Activated naive CD8-positive, alpha-beta T cell treated with anti-CD3 and anti-CD28 coated beads, Interleukin-2, amount 10 ng/mL, durations not matched to agents 7 days and 5 days (primary cell): ENCODE measurements at places on chromosomes 4 and X.

DNA sequence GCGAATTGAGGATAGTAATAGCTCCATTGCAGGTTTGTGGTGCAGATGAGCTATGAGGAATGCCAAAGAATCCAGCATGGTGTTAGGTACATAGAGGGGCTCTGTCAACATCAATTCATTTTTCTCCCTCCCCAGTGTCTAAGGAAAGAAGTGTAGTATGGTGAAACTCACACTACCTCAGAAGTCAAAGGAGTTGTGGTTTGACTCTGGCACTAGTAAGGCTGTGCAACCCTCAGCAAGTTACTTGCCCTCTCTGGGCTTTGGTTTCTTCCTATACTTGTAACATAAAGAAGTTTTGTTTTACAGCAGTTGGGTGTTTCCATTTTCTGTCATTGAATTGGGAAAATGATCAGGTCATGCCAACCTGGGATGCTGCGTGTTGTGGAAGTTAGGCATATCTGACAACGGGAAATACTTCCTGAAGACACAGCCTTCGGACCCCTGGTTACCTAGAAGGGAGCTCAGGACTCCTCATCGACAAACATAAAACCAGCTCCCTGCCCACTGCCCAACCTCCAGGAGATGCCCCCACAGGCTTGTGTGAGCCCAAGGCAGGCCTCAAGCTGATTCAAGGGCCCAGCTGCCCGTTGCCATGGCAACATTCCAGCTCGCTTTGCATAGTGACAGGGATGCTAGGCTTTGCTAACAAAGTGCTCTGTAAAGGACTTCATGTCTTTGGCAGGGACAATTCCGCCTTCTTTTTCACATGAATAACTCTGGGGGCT lies 71.4 kb downstream of the RTL5 start:
- no peak for DNase-seq

GRCh38 chr4:121749225-121749624 lies 15.7 kb downstream of the SMIM43 start:
- no peak for DNase-seq

- no peak for DNase-seq
These were observed 15.2 kb downstream of the PDLIM3 start for GRCh38 chr4:185520119-185520518.

GRCh38 chrX:70754169-70754848 lies 154.2 kb downstream of the TEX11 start:
- DNase-seq = no peak

DNA sequence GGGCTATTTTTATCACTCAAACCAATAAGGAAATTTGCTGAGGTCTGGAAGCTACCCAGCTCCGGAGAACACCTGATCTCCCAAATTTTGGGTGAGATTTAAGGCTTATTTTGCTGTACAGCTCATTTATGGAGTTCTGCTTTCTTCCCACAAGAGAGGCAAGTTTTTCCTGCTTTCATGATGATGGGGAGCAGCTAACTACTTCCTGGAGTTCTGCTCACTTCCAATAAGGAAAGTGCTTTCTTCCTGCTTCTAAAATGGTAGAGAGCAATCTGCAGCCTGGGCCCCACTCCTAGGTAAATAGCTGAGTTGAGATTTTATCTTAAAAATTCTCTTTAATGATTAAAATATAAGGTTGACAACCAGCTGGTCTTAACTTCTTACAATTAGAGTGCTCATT lies 606.0 kb upstream of the HTR2C start:
- no peak for DNase-seq

- no peak for DNase-seq
These were observed 18.0 kb downstream of the HDAC8 start for GRCh38 chrX:72554448-72555140.

DNA sequence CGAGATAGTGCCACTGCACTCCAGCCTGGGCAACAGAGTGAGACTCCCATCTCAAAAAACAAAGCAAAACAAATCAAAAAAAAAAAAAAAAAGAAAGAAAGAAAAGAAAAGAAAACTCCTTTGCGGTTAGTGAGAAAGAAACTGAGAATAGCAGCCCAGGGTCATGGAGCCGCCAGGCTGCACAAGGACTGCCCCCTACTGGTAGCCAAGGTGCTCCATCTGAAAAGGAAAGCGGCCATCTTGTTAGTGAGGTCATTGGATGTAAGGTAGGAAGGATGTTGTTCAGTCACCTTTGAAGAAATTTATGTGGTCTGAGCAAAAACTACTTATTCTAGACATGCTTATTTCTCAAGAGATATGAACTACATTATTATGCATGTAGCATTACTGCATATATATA lies 660.6 kb upstream of the TENM3 start:
- no peak for DNase-seq

DNA sequence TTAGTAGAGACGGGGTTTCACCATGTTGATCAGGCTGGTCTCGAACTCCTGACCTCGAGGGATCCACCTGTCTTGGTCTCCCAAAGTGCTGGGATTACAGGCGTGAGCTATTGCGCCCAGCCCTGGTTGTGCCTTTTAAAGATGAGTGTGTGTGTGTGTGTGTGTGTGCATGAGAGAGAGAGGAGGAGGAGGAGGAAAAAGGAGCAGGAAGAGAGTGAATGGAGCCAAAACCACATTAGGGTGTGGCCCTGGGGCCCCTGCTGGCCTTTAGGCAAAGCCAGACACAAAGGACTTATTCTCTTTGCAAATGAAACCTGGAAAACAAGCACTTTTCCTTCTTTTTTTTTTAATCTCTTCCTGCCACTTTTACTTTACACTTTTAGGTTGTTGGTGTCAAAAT lies 48.2 kb upstream of the KLF3 start:
- no peak for DNase-seq

DNA sequence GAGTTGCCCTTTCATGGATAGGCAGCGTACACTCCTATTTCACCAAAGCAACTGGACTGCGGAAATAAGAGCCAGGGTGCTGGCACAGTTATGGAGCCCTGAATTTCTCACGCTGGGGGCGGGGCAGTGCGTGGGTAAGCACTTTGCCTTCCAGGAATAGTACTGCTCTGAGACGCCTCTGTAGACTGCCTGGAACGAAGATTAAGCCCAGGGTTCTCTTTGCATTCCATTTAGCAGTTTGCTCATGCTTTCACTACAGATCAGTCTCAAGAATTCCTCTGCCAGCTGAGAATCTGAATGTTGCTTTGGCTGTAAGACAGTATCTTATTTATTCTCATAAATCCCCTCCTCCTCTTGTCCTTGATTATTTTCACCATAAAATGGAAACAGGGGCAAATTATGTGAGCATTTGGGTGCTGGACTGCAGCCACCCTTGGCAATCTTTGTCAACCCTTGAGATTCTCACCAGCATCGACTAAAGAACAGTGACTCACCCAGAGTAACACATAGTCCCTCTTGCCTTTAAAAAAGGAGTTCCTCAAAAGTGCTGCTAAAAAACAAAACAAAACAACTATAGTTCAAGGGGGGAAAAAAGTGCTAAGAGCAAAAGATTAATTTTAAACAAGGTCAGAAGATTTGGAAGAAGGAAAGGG lies 88.9 kb upstream of the CITED1 start:
- DNase-seq = no peak

DNA sequence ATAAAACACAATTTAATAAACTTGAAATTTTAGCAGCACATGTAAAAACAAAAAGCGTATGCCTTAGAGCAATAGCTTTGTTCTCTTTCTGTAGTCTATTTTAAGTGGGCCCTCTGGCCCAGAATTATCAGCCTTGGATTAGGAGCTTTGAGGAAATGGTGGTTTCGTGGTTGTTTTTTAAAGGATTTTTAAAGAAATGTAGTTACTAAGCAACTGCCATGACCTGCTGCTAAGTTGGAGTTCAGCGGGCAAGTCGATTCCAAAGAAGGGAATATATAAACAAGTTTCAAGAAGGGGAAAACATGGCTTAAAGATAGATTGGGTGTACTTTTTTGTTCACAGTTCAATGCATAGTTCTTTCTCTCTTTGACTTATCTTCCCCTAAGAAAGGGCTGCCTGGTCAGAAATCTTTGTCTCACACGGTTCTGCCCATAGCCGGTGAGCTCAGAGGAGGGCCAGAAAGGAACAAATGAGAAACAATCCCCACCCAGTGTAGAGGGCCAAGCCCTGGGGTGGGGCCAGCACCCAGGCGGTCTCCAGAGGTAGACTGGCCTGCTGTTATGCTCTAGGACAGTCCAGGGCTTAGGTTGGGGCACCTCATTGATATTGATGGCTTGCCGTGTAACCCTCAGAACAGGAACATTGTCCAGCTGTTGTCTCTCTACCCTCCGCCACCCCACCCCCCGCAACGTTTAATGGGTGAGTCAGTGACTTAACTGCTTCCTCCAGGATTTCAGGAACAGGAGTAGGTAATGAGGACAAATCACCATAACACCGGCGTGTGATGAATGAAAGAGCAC lies 32.5 kb downstream of the DLG3 start:
- no peak for DNase-seq

DNA sequence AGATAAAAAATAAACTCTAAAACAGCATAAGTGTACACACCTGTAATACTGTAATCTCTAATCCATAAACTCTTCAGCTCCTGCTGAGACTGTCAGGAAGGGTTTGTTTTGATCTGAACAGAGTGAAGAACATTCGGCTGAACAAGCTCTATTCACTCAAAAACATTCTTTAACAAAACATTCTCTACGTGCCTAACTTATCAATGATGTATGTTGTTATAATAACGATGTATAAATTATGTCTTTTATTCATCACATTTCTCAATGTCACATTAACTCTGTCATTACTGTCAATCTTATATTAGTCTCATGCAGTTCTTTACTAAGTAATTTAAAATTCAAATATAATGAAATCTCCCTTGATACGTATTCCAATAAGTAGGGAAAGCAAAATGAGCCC lies 280.6 kb downstream of the FSTL5 start:
- no peak for DNase-seq
